ENCODE measurements at places on chromosomes 3 and 15. TPM values are rescaled to one million over a fixed set of nuclear protein-coding genes. Genes with fewer than 3 reads are reported as not detected.

DNA sequence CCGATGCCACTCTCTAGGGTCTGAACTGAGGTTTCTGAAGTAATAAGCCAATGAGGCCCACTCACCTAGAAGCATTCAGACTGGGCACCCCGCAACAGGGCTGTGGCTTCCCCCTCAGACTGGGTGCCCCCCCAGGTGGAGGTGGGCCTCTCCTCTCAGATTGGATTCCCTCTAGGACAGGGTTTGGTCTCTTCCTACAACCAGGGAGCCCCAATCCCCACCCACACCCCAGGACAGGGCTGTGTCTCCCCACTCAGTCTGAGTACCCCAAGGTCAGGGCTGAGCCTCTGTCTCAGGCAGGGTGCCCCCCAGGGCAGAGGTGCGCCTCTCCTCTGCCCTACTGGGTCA is 27.7 kb downstream of the PTH1R start:
- H3K4me3 ChIP-seq: no peak overlapping the region
- no peak for DNase-seq
- no peak overlapping the region for H3K27ac ChIP-seq
- no peaks in the 10 kb centered on the region for H3K36me3 ChIP-seq
- H3K4me1 ChIP-seq: peaks cover 12% of the 10 kb centered on the region
- H3K27me3 ChIP-seq: no peaks in the 10 kb centered on the region

DNA sequence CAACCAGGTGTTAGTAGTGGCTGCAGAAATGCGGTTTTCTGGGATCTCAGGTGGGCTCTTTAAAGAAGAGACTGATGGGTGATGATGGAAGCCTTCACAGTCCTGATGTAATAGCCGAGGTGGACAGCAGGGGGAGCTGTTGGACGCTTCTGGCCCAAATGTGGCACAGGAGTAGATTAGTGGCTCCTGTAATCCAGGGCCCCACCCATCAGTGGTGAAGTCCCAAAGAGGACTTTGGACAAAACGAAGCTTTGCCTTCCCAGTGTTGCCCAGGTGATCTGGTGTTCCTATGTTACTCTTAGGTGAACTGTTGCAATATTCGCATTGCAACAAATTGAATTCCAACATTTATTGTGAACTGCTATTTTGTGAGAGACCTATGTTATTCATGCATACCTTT is 31.8 kb upstream of the MYZAP start:
- H3K27ac ChIP-seq: no peak overlapping the region
- H3K4me3 ChIP-seq: no peak overlapping the region
- DNase-seq: peak; percentile 63
- H3K36me3 ChIP-seq: no peaks in the 10 kb centered on the region
- no peaks in the 10 kb centered on the region for H3K27me3 ChIP-seq
- peaks cover 9% of the 10 kb centered on the region for H3K4me1 ChIP-seq

DNA sequence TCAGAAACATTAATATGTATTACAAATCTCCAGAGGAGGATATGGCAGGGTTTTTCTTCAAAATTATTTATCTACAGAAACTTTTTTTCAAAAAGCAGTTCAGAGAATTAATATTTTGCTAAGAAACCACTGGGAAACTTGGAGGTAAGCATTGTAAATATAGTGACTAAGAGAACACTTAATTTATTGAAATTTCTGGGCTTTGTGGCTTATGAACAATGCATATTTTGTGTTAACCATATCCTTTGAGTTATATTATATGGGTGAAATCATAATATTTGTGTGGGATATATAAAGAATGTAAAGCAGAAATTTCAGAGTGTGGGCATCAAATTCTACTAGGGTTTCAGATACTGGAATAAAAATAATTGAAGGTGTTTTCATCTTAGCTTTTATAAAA is 1059.2 kb downstream of the ZPLD1 start:
- no peak for DNase-seq
- no peak overlapping the region for H3K4me3 ChIP-seq
- H3K4me1 ChIP-seq: no peaks in the 10 kb centered on the region
- H3K36me3 ChIP-seq: no peaks in the 10 kb centered on the region

DNA sequence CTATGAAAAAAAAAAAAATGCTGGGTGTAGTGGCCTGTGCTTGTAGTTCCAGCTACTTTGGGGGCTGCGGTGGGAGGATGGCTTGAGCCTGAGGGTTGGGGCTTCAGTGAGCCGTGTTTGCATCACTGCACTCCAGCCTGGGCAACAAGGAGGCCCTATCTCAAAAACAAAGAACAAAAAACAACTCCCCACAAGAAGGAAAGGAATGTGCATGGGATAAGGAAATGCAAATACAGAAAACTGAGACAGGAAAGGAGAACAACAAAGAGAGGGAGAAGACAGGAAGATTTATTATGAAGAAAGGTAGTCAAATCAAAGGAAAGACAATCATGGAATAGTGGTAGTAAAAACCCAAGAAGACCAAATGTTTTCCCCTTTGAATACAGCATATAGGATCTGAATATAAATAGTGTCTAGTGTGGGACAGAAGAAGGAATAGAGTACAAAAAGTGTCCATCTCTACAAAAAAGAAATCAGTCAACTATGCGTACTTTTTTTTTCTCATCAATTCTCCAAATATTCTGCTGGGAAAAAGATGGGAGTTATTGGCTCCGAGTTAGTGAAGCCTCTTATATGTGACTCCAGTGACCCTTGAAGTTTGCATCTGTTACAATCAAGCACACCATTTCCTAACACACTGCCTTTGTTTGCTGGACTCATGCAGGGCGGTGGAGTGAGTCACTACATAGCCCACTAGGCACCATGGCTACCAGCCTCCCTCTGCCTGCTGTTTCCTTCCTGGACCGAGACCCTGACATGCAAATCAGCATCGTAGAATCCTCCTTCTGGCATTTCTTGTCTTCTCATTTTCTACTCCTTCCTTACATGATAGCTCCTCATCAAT is 101.2 kb upstream of the PTX3 start:
- no peaks in the 10 kb centered on the region for H3K36me3 ChIP-seq
- H3K4me1 ChIP-seq: peaks cover 40% of the 10 kb centered on the region
- H3K27ac ChIP-seq: peak overlapping the region; percentile 72
- no peak overlapping the region for H3K4me3 ChIP-seq
- H3K27me3 ChIP-seq: no peaks in the 10 kb centered on the region

- DNase-seq: no peak
- H3K27ac ChIP-seq: no peak overlapping the region
- no peaks in the 10 kb centered on the region for H3K27me3 ChIP-seq
- no peaks in the 10 kb centered on the region for H3K36me3 ChIP-seq
Measured at GRCh38 chr3:187473778-187474406, 105.7 kb downstream of the RTP4 start.

DNA sequence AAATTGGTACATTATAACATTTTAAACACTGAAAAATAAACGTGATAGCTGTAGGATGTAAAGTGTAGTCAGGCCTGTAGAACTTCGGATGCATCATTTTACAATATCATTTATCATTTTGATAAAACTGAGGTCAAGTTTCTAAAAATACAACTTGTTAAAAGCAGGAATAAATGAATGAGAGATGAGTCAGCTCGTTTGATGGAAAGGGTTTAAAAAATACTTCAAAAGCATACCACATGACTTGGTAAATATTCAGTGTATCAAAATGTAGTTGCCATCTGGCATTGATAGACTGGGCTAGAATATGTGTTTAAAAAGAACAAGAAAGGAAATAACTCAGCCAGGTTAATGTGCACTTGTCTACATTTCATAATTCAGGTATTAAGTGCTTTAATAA is 357.0 kb downstream of the TIGIT start:
- no peak for DNase-seq
- H3K36me3 ChIP-seq: no peaks in the 10 kb centered on the region
- no peaks in the 10 kb centered on the region for H3K27me3 ChIP-seq

The COLQ gene
- not detected for total RNA-seq

- H3K27ac ChIP-seq: no peak overlapping the region
- H3K36me3 ChIP-seq: no peaks in the 10 kb centered on the region
- no peaks in the 10 kb centered on the region for H3K27me3 ChIP-seq
- H3K4me3 ChIP-seq: no peak overlapping the region
- H3K4me1 ChIP-seq: no peaks in the 10 kb centered on the region
Measured at GRCh38 chr3:183538486-183538885, 17.0 kb downstream of the KLHL6 start.

DNA sequence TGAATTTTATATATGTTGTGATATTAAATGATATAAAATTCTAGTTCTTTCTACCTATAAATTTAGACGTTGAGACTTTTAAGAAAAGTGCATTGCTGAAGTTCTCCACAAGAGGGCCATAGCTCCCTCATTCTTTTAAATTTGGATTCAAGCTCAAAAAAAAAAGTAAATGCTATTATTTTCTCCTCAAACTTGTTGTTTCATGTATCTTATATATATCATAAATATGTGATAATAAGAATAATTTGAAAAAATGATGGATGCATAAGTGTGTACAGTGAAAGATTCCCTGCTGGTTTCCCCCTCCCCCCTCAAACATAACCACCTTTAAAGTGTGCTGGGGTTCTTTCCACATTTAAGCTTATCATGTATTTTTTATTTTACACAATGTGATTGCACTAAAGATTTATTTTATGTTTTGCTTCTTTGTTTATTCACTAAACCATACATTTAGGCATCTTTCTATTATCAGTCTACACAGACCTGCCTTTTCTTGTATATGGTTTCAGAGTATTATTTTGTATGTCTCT is 769.4 kb upstream of the GOLIM4 start:
- no peak overlapping the region for H3K27ac ChIP-seq
- H3K4me3 ChIP-seq: no peak overlapping the region
- H3K4me1 ChIP-seq: no peaks in the 10 kb centered on the region
- DNase-seq: peak; percentile 15
- H3K36me3 ChIP-seq: no peaks in the 10 kb centered on the region
- peaks cover 19% of the 10 kb centered on the region for H3K27me3 ChIP-seq

The GOLGA8J gene
- not detected for total RNA-seq

GRCh38 chr3:142057331-142057725 is 92.0 kb downstream of the TFDP2 start:
- H3K36me3 ChIP-seq: no peaks in the 10 kb centered on the region
- H3K4me3 ChIP-seq: no peak overlapping the region
- H3K4me1 ChIP-seq: no peaks in the 10 kb centered on the region
- no peak overlapping the region for H3K27ac ChIP-seq

GRCh38 chr3:81554388-81554787 is 207.1 kb downstream of the GBE1 start:
- no peak overlapping the region for H3K27ac ChIP-seq
- H3K4me1 ChIP-seq: no peaks in the 10 kb centered on the region
- H3K36me3 ChIP-seq: no peaks in the 10 kb centered on the region

The GMPPB gene
- total RNA-seq: 32.2 TPM

The CCNB2 gene
- 127 TPM for total RNA-seq

The CD86 gene
- not detected for total RNA-seq

The AMT gene
- 0.85 TPM for total RNA-seq

DNA sequence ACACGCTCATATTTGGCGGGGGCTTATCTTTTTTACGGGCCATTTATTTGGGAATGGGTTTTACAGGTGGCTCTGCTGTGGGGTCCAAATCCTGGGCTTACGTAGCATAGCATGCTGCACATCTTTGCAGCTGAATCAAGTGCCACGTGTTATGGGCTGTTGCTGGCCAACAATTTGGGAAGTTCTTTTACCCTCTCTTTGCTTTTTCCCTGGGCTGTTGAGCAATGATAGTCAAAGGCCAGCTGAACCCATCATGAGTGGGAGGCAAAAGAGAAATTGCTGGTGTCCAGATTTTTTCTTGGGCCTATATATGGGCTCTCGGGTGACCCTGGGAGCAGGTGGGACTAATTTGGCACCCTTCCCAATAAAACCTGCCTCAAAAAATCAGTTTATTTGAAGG is 209.3 kb upstream of the SATB1 start:
- H3K27me3 ChIP-seq: no peaks in the 10 kb centered on the region
- no peaks in the 10 kb centered on the region for H3K4me1 ChIP-seq
- no peak overlapping the region for H3K27ac ChIP-seq
- H3K4me3 ChIP-seq: no peak overlapping the region
- no peaks in the 10 kb centered on the region for H3K36me3 ChIP-seq

The ITIH1 gene
- total RNA-seq: not detected

The RPN1 gene
- 374 TPM for total RNA-seq

The MESP2 gene
- total RNA-seq: not detected

- H3K27ac ChIP-seq: no peak overlapping the region
- no peaks in the 10 kb centered on the region for H3K4me1 ChIP-seq
- DNase-seq: no peak
- no peak overlapping the region for H3K4me3 ChIP-seq
- no peaks in the 10 kb centered on the region for H3K27me3 ChIP-seq
Measured at GRCh38 chr15:78804391-78804792, 6.9 kb downstream of the ADAMTS7 start.

The TRIM71 gene
- under 0.01 TPM for total RNA-seq

The CCDC33 gene
- not detected for total RNA-seq

The COL6A5 gene
- not detected for total RNA-seq

The P2RY1 gene
- total RNA-seq: under 0.01 TPM

DNA sequence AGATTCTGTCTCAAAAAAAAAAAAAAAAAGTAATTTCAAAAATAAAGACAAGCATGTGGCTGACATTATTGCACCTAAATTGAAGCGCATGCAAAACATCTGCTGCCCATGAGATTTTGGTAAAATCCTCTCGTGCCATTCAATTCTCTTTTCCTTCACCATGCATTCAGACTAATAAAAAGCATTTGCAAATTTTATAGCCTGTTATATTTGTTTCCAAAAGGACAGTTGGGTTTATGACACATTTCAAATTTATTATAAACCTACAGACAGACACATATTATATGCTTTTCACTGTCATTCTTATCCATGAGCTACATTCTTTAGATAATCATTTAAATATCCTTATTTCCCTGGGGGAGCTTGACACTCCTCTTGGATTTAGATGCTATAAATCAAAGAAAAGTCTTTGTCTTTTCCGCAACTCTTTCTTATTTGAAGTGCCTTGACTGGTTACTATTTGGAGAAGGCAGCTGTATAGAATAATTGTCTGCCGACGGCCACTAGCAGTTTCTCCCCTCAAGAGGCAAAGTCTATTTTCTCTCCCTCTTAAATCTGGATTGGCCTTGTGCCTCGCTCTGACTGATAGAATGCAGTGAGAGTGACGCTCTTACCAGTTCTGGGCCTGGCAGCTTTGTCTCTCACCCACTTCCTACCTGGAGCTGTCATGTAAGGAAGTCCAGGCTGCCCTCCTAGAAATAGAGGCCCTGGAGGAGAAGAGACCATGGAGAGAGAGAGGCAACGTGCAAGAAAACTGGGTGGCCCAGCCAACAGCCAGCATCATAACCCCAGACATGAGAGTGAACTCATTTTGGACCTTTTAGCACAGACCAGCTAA is 6.8 kb upstream of the LRIG1 start:
- H3K27ac ChIP-seq: no peak overlapping the region
- no peaks in the 10 kb centered on the region for H3K4me1 ChIP-seq
- no peak for DNase-seq
- H3K27me3 ChIP-seq: no peaks in the 10 kb centered on the region
- no peaks in the 10 kb centered on the region for H3K36me3 ChIP-seq
- H3K4me3 ChIP-seq: no peak overlapping the region

DNA sequence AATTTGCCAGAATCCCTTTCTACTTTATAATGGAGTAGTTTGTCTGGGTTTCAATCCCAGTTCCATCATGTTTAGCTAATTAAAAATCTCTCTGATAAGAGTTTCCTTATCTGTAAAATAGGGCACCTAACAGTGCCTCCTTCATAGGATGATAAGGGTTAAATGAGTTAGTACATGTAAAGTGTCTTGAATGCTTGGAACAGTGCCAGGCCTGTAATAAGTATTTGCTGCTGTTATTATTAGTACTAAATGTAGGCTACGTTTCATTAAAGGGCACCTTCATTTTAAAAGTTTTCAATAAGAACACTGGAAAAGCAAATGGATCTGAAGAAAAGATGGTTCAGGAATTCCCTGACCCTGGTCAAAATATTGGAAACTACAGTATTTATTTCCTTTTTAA is 11.8 kb upstream of the SLC2A2 start:
- DNase-seq: no peak
- no peak overlapping the region for H3K4me3 ChIP-seq
- H3K36me3 ChIP-seq: no peaks in the 10 kb centered on the region
- no peaks in the 10 kb centered on the region for H3K27me3 ChIP-seq

The DNAJB11 gene
- total RNA-seq: 152 TPM

The SNURF gene
- total RNA-seq: 1.4 TPM

The SPTBN5 gene
- total RNA-seq: 0.34 TPM

Measured in SJSA1 (cell line).